ENCODE measurements at places on chromosomes 5 and 9.

DNA sequence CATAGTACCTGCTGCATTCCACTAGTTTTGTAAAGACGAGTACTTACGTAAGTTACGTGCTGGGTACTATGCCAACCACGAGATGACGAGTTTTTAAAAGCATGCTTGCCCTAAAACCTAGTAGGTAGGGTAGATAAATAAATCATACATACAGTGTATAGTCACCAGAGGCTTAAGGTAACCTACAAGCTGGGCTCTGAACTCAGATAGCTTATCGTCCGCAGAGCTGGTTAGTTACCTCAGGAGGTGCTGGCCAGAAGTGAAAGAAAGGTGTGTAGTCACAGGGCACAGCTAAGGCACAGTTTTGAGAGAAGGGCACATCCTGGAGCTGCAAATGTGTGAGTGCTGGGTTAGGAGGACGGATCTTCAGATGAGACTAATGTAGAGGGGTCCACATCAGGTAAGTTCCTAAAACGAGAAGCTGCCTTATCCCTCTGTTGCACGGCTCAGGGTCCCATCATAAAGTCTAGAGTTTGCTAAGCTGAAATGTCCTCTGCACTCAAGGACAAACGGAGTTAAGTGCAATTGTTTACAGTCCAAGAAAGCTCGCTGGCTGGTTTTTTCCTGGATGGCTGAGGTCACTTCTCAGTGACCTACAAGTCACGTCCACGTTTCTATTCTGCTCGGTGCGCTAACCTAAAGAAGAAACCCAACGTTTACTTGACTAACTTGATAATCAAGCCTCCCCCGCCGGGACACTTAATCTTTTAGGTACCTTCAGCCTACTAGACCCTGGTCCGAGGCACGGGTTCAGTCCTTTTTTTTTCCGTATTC is 1.1 kb upstream of the SNX24 start:
- DNase-seq: no peak

DNA sequence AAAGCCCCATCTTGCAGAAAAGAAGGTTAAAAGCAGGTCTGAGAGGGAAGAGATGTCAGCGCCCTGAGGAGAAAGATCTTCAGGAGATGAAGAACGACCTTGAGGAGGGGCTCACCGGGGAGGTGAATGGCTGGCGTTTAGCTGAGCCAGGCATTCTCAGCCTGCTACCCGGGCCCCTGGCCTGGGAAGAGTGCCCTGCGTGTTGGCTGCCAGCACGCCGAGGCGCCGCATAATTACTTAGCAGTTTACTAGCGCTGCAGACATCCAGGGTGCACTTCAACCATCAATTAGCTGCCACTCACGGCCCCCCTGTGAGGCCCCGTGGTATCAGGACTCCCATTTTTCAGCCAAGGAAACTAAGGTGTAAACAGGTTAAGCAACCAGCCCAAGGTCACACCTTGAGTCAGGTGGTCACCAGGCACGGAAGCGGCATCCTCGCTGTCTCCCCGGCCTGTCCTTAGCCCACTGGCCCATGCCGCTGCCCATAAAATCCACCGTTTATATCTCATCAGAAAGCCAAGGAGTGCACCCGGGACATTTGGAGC is 551.9 kb downstream of the BNC2 start:
- DNase-seq: peak; percentile 49

DNA sequence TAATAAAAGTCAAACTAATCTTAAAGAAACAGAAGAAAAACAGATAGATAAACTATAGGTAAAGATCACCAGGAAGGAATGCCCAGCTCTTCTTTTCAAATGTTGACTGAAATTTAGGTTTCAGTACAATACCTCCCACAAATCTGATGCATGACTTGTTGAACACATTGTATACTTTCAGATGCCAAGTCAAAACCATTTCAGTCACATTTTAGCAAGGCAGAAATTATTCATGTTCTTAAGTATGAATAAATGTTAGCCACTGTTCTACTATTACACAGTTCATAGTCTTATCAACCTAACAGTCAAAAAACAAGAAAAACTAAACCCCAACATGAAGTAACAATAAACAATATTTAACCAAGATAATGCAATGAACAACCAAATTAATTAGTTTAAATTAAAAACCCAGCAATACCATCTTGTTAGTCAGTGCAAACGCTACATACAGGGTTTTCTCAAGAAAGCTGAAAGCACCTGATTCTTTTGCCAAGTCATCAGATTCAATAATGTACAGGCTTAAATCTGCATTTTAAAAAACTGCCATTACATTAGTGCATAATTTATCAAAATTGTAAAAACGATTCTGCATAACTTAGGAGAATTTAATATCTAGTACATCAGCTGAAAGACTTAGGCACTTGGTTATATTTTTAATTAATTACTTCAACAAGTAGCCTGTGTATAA is 20.0 kb upstream of the PDCL start:
- DNase-seq: no peak

- DNase-seq: no peak
Observed at GRCh38 chr5:157464519-157465171, 4.6 kb downstream of the NIPAL4 start.

GRCh38 chr9:115229496-115229895 is 111.5 kb upstream of the TNC start:
- DNase-seq: no peak

DNA sequence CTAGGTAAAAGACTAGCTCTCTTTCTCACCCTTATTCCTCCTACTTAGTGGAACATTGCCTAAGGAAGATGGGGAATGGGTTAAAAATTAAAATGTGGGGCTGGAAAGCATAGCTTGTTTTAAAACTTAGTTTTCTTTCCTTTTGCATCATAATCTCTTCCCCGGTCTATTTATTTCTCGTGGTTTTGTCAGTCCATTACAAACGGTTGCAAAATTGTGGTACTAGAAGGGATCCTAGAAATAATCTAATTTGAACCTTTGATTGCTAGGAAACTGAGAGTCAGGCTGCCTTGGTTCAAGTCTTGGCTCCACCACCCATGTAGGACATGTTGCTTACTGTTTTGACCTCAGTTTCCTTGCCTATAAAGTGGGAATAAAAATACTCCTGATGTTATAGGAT is 1.3 kb downstream of the IL31RA start:
- no peak for DNase-seq

DNA sequence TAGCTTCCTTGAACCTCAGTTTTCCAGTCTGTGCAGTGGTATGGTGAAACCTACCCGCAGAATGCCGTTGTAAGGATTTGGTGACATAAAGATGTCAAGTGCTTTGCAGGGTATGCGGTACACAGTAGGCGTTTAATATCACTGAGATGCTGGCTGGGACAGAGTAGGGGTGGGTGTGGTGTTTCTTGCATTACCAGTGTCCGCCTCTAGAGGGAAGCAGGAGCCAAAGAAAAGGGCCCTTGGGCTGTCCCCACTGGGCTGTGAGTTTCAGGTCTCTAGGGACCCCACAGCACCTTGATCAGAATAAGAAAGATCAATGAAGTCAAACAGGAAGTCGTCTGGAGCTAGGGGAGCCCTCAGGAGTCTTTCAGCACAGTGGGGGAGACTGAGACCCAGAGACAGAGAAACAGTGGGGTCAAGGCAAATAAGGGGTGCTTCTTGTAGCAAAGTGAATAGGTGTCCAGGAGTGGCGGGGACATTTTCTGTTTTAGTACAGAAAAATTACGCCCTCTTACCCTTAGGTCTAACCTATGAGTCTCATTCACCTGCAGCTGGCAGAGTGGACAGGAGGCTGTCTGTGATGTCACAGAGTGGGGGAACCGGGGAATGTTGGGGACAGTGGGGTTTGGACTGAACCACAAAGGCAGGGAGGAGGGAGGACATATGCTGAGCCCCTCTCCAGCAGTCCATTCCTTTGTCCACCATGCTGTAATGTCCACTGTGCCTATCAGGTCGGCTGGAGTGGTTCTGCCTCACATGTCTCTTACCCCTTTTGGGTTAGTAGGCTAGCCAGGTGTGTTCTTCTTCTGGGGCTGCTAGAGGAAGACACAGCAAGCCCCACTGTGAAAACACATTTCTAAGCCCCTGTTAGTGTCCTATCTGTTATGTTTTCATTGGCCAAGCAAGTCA is 4.7 kb upstream of the TEX53 start:
- DNase-seq: no peak

DNA sequence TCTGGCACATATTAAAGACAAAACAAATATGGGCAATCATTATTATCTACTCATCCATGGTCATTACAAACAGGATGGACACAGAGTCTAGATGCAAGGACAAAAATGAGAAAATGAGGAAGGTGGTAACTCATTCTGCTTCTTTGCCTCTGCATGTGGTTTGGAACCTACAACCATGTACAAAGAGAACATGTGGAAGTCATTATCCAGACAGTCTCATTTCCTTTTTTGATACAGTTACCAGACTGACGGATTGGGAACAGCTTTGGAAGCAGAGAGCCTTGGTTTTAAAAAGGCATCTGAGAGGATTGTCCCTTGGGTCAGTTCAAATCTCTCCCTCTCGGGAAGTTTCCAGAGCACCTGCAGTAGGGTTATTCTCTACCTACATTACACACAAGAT is 433.4 kb upstream of the TNC start:
- DNase-seq: no peak

- no peak for DNase-seq
Observed at GRCh38 chr5:33736510-33736909, 155.3 kb downstream of the ADAMTS12 start.

GRCh38 chr5:24609706-24610105 is 35.1 kb downstream of the CDH10 start:
- DNase-seq: no peak

DNA sequence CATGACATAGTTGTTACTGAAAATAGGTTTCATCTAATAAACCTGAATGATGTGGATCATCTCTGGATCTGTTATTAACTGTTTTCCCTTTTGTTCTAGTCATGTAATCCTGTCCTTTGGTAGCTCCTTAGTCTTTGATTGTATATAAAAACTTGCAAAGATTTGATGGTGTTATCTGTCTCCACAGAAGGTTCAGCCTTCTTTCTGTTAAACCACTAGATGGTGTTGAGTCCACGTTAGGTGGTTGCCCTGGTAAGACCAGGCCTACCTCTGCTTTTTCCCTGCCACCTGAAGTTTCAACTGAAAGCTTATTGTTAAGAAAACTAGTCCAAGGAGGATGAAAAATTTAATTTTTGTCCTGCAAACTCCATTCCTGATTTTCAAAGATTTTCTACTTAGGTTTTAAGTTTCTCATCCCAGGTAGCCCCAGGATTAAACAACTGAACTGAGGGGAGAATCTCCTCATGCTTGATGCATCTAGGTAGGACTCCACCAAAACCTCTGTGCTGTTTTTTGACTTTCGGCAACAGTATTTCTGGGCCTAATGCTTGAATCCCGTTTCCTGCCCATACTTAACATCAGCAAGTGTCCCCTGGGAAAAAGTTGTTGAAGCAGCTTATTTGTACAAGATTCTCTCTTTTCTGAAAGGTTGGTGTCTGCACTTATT is 68.5 kb downstream of the RICTOR start:
- DNase-seq: no peak

DNA sequence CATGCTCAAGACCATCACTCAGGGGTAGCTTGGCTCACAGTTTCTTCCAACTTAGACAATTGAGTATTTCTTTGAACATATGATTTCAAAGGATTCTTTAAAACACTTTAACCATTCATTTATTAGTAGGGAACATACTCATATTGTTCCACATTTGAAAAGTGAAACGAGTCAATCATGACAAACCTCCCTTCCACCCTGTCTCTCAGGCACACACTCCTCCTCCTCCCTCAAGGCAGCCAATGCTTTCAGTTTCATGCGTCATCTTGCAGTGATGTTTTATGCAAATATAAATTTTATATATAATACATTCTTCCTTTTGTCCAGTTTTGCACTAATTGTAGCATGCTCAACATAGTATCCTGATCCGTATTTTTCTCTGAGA is 126.0 kb upstream of the BOD1 start:
- no peak for DNase-seq

DNA sequence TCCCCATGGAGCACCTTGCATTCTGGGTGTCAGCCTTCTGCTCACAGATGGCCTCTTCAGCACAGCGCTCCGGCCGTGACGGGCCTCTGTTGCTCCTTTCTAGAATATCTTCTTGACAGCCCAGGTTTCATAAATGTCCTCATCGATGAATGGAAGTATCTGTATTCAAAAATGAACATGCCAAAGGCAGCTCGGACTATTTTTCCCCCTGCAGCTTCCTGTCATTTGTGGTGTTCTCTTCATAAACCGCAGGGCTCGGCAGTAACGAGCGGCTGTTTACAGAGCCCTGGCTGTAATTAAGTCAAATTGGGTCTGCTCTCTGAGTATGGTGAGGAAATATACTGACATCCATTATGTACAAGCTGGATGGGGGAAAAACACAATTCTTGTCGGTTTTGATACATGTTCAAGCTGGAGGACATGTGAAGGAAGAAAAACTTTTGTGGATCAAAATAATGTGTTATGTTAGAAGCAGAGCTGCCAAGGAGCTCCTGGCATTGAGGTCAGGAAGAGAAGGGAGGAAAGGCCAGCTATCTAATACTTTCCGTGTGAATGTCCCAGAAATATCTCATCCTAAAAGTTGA is 154.1 kb upstream of the CD180 start:
- no peak for DNase-seq

DNA sequence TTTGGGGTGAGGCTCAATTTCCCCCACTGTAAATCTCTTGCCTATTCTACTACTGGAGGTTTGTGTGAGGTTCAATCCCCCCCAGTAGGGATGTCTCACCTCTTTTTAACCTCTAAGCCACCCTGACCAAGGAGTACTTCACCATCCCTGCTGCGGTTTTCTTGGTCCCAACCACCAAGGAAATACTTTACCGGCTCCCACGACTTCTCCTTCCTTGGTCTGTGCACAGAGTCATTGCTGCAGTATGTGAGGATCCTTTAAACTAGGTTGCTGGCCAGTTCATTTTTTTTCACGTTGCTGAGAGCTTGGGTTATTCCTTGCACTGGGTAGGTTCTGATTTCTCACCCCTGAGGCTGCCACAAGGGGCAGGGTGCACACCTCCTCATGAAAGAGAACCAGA is 22.5 kb upstream of the HMGCS1 start:
- DNase-seq: no peak

DNA sequence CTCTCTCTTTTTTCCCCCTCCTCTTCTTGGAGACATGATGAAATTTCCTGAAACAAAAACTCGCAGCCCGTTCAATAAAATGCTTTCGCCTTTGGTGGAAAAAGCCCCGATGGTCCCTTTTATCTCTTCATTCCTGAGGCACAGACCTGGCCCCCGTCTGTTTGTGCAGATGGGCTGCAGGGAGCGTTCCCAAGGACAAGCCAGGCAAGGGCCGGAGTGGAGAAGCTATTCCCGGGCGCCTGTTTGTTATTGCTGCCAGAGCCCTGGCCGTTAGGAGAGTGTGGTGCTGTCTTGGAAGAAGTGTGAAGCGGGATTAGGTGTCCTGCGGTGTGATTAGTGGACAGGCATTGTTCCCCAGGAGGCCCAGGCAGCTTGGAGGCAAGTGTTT is 71.9 kb downstream of the SMIM23 start:
- no peak for DNase-seq

- DNase-seq: no peak
Observed at GRCh38 chr5:146669656-146670055, 153.7 kb upstream of the GPR151 start.

DNA sequence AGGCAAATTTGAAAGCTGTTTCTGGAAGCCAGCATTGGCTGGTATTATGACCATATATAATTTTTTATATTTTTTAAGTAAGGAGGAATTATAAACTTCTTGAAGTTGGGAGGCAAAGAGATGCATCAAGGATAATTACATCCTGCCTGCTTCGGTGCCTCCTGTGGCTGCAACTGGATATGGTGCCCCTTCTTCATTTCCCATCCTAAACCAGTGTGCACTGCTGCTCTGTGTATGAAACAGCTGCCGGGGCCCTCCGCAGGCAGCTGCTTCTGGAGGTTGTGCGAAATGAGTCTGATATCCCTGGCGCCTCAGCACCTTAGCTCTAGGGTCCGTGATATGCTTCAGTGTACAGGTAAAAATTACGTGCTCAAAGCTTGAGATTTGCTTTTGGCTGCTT is 304.2 kb downstream of the ENC1 start:
- DNase-seq: no peak
